ENCODE measurements at places on chromosomes 3 and 15.

DNA sequence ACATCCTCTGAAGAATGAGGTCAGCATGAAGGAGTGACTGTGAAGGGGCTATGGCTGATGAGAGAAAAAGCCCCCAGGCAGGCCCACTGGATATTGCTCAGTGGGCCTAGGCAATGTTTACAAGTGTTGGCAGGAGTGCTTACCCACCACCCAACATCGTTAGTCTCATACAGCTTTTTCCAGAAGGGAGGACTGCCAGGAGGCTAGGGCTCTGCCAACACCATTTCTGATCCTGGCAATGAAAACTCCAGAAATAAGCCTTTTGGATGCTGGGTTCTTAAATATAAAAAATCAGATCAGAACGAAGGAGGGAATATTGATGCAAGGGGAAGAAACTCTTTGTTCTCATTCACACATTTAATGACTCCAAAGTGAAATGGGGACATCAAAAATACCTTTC lies 189.1 kb downstream of the DCLK3 start:
- DNase-seq = no peak

- DNase-seq = no peak
Observed at GRCh38 chr15:71143373-71144310, 28.4 kb downstream of the THSD4 start.

GRCh38 chr3:192597506-192597905 lies 129.8 kb downstream of the FGF12 start:
- no peak for DNase-seq

DNA sequence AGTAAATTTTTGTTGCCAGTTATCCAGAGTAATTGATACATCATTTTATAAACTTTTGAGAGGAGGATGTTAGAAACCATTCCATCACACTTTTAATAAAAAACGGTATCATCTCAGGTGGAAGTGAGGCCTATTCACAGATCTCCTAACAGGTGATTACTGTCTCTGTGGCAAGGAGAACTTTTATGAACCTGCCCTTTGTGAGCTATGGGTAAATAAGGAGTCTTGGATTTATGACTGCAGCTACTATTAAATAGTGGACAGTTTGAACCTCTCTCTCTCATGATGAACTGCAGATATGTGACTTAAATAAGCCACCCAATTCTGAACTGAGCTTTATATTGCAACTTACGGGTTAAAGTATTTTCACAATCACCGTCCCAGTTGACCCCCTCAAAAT lies 45.7 kb downstream of the ZFAND6 start:
- DNase-seq = no peak

GRCh38 chr3:47008851-47009224 lies 29.4 kb downstream of the NBEAL2 start:
- no peak for DNase-seq

GRCh38 chr3:14082108-14082657 lies 42.5 kb downstream of the CHCHD4 start:
- DNase-seq = no peak

DNA sequence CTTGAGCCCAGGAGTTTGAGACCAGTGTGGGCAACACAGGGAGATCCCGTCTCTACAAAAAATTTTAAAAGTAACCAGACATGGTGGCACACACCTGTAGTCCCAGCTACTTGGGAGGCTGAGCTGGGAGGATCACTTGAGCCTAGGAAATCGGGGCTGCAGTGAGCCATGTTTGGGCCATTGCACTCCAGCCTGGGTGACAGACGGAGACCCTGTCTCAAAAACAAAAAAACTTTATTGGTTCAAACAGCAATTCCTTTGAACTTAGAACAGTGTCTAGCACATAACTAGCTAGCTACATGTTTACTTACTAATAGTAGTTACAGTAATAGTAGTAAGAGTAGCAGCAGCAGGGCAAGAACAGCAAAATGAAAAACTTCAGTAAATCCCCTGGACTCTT lies 10.1 kb downstream of the HAUS2 start:
- DNase-seq = no peak

GRCh38 chr3:8625991-8626390 lies 18.6 kb downstream of the SSUH2 start:
- DNase-seq = no peak

- no peak for DNase-seq
Observed at GRCh38 chr3:170633573-170633972, 47.7 kb upstream of the SLC7A14 start.

- DNase-seq = no peak
Observed at GRCh38 chr3:3628676-3629328, 170.4 kb upstream of the LRRN1 start.

GRCh38 chr3:114866430-114866829 lies 280.7 kb downstream of the ZBTB20 start:
- DNase-seq = no peak
